Fibroblast of lung (primary cell): ENCODE measurements at places on chromosomes 5 and 9.

DNA sequence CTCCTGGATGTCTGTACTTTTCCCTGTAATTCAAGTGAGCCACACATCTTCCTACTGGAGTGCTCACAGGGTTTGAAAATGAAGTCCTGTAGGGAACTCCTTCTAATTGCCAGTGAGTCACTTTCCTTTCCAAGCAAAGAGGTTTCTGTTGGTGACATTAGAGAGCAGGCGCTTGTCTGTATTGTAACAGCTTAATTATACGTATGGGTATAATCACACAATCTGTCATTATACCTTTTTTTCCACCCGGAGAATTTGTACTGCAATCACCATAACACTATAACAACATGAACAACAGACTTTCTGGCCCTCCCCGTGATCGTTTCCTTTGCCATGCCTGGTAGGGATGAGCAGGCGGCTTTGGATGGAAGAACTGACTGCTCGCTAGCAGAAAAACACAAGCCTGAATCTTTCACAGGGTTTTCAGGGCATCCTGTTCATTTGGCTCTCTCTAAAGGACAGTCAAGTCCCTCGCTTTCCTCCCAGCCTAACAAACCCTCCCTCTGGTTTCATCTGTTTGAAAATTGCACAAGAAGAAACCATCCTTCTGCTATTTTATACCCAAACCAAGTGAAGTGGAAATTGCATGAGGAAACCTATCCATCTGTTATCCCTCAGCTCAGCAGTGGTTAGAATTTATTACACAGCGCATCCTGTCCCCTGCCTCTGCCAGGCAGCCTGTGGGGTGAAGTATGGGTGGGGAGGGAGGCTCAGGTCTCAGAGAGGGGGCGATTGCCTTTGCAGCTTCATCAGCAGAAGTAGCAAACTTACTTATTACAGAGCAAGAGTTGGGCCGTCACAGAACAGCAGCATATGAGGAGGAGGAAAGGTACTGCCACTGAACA is 307.0 kb upstream of the TLE4 start:
- no peak overlapping the region for H3K4me3 ChIP-seq
- H3K27me3 ChIP-seq: no peaks in the 10 kb centered on the region
- H3K4me1 ChIP-seq: no peaks in the 10 kb centered on the region
- no peaks in the 10 kb centered on the region for H3K36me3 ChIP-seq

GRCh38 chr9:132295181-132295580 is 59.6 kb downstream of the SETX start:
- H3K27me3 ChIP-seq: no peaks in the 10 kb centered on the region
- H3K36me3 ChIP-seq: peaks cover 24% of the 10 kb centered on the region
- no peak for DNase-seq

DNA sequence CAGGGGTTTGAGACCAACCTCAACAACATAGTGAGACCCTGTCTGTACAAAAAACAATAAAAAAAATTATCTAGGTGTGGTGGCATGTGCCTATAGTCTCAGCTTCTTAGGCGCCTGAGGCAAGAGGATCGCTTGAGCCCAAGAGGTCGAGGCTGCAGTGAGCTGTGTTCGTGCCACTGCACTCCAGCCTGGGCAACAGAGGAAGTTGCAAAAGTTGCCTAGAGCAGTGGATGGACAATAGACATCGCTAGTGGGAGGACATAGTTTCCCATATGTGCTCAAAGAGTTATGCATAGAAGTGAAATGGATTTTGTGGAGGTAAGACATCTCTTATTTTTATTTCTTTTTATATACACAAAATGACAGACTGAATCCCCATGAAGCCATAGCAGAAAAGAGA is 19.0 kb downstream of the HNRNPK start:
- no peak for DNase-seq
- H3K27ac ChIP-seq: no peak overlapping the region
- H3K36me3 ChIP-seq: no peaks in the 10 kb centered on the region
- peaks cover 7% of the 10 kb centered on the region for H3K4me1 ChIP-seq
- no peak overlapping the region for H3K4me3 ChIP-seq
- no peaks in the 10 kb centered on the region for H3K27me3 ChIP-seq

DNA sequence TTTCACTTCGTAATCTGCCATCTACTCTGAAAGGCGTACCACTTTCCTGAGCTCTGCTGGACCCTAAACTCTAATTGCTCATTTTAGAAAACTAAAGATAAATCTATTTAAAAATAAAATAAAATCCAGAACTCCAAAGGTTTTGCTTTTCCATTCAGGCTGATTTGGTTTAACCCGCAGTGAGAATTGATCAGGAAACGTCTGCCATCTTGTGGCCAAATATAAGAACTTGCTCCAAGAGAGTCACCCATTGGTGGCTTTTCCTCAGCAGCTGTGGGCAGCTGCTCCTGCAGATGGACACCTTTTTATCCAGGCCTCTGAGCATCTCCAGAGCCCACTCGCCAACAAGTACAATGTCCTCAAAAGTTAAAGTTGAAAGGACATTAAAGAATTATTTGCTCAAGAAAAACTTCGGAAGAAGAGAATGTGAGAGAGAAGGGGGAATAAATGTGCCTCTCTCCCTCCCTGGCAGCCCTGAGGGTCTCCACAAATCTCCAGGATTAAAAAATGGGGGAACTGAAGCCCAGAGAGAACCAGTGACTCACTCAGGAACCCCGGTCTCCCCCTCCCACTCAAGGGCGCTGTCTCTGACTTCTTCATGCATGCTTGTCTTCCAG is 4.1 kb downstream of the SAXO1 start:
- DNase-seq: peak; percentile 54
- H3K4me3 ChIP-seq: peak overlapping the region; percentile 18
- H3K36me3 ChIP-seq: no peaks in the 10 kb centered on the region
- H3K4me1 ChIP-seq: no peaks in the 10 kb centered on the region

DNA sequence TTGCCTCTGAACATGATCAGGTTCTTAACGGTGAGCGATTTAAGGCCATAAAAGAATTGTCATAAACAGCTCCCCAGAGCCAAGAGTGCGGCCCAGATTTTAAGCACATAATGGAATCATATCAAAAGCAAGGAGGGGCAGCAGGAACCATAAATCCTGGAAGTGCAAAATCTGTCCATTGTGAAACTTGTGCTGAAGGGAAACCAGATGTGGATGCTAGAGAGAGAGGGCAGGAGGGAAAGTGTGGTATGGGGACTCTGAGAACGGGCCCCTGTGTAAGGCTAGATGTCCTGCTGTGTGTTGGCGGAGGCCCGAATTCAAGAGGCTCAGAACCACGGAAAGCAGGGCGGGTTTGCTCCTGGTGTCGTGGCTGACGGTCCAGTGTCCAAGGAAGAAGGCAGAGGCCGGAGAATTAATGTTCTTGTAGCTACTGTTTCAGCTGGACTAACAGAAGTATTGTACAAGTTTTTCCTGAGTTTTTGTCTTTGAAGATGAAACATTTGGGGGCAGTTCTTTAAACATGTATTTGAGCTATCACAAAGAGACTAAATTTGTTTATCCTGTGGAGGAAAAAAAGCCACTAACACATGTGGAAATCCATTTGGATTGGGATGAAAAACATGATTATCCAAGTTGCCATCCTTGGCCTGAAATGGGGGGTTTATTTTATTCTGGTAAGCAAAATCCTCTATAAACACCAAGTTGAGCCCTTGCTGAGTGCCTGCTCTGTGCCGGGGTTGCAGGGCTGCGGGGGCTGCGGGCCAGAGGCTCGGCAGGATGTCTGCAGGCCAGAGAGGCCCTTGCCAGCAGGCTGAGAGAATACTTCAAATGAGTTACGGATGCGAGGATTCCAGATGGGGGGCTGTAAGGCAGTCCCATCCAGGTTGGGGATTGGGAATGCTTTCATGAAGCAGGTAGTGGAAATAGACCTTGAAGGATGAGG is 9.2 kb upstream of the CXCL14 start:
- H3K4me1 ChIP-seq: no peaks in the 10 kb centered on the region
- DNase-seq: no peak
- no peak overlapping the region for H3K27ac ChIP-seq

- H3K36me3 ChIP-seq: no peaks in the 10 kb centered on the region
- H3K4me3 ChIP-seq: no peak overlapping the region
- no peaks in the 10 kb centered on the region for H3K27me3 ChIP-seq
- H3K27ac ChIP-seq: no peak overlapping the region
- H3K4me1 ChIP-seq: no peaks in the 10 kb centered on the region
These were observed 151.8 kb downstream of the HSPA4 start for GRCh38 chr5:133203317-133204305.

GRCh38 chr5:36462295-36463021 is 143.9 kb upstream of the SLC1A3 start:
- H3K27ac ChIP-seq: no peak overlapping the region
- H3K27me3 ChIP-seq: no peaks in the 10 kb centered on the region
- no peaks in the 10 kb centered on the region for H3K4me1 ChIP-seq
- H3K4me3 ChIP-seq: no peak overlapping the region
- DNase-seq: no peak

- no peaks in the 10 kb centered on the region for H3K4me1 ChIP-seq
- no peak overlapping the region for H3K4me3 ChIP-seq
- no peak for DNase-seq
- H3K27ac ChIP-seq: no peak overlapping the region
- no peaks in the 10 kb centered on the region for H3K36me3 ChIP-seq
These were observed 3.7 kb upstream of the LCN2 start for GRCh38 chr9:128145536-128145935.

- no peak for DNase-seq
- H3K27me3 ChIP-seq: peaks cover 21% of the 10 kb centered on the region
- H3K4me3 ChIP-seq: no peak overlapping the region
- H3K36me3 ChIP-seq: no peaks in the 10 kb centered on the region
These were observed 18.0 kb downstream of the GFI1B start for GRCh38 chr9:132996526-132996925.

- no peaks in the 10 kb centered on the region for H3K36me3 ChIP-seq
- H3K4me3 ChIP-seq: no peak overlapping the region
- H3K27ac ChIP-seq: no peak overlapping the region
These were observed 110.1 kb upstream of the MAP3K1 start for GRCh38 chr5:56705217-56705616.

GRCh38 chr9:35078066-35078465 is 1.7 kb downstream of the FANCG start:
- H3K4me1 ChIP-seq: peaks cover 7% of the 10 kb centered on the region
- H3K27ac ChIP-seq: no peak overlapping the region
- peaks cover 6% of the 10 kb centered on the region for H3K36me3 ChIP-seq
- peak overlapping the region; percentile 89 for H3K4me3 ChIP-seq
- no peaks in the 10 kb centered on the region for H3K27me3 ChIP-seq
- DNase-seq: no peak

GRCh38 chr5:138458856-138459255 is 6.4 kb upstream of the EGR1 start:
- peaks cover 6% of the 10 kb centered on the region for H3K4me1 ChIP-seq
- no peak overlapping the region for H3K4me3 ChIP-seq
- H3K27ac ChIP-seq: no peak overlapping the region
- no peaks in the 10 kb centered on the region for H3K36me3 ChIP-seq
- no peak for DNase-seq
- no peaks in the 10 kb centered on the region for H3K27me3 ChIP-seq

DNA sequence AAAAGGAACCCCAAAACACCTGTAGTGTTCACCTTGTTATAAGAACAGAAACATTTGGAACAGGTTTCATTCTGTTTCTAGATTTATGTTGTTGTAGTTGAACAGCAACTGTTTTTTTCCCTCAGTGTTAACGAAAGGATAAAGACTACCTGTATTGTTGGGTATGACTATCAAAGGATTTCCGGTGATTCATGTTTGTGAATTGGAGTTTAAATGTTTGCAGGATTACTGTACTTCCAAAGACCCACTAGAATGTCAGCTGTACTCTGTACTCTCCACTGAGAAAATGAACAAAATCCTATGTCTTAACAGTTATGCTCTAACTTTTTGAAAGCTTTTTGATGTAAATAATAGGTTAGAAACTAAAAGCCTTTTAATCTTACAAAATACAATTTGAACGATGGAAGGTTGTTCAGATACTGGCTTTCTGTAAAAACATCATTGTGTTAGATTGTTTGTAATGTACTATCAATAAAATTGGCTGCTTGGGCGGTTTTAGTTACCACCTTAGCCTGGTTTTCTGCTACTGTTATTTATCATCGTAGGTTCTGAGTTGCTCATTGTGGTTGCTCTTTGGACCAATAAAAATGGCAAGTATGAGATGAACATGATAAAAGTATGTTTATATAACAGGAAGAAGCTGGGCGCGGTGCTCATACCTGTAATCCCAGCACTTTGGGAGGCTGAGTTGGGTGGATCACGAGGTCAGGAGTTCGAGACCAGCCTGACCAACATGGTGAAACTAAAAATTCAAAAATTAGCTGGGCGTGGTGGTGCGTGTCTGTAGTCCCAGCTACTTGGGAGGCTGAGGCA is 44.1 kb downstream of the DCP2 start:
- no peaks in the 10 kb centered on the region for H3K27me3 ChIP-seq
- H3K4me1 ChIP-seq: no peaks in the 10 kb centered on the region
- no peaks in the 10 kb centered on the region for H3K36me3 ChIP-seq

DNA sequence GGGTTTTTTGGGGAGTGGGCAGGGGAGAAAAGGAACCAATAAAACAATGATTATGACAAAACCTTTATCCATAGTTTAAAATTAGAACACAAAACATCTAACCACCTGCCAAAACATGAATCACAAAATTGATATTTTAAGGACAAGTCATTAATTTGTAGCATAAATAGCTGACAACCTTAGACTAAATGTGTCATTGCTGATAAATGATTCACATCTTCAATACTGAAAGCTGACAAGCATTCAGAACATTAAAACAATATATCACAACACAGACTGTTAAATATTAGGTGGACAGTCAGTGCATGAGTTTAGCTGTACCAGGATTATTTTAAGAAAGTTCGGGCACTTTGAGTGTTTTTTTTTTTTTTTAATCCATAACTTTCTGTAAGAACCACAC is 71.5 kb downstream of the NR3C1 start:
- H3K4me3 ChIP-seq: no peak overlapping the region
- no peak overlapping the region for H3K27ac ChIP-seq
- H3K27me3 ChIP-seq: no peaks in the 10 kb centered on the region
- no peak for DNase-seq
- peaks cover 3% of the 10 kb centered on the region for H3K4me1 ChIP-seq
- no peaks in the 10 kb centered on the region for H3K36me3 ChIP-seq

- DNase-seq: no peak
- H3K4me3 ChIP-seq: no peak overlapping the region
- no peaks in the 10 kb centered on the region for H3K4me1 ChIP-seq
- H3K27me3 ChIP-seq: no peaks in the 10 kb centered on the region
- H3K27ac ChIP-seq: no peak overlapping the region
- H3K36me3 ChIP-seq: no peaks in the 10 kb centered on the region
These were observed 298.0 kb upstream of the PTPRD start for GRCh38 chr9:10910779-10911178.
